ENCODE measurements at places on chromosomes 7 and 10.
A peak's percentile ranks its signal among the peaks of the same experiment; 100 is the strongest.

DNA sequence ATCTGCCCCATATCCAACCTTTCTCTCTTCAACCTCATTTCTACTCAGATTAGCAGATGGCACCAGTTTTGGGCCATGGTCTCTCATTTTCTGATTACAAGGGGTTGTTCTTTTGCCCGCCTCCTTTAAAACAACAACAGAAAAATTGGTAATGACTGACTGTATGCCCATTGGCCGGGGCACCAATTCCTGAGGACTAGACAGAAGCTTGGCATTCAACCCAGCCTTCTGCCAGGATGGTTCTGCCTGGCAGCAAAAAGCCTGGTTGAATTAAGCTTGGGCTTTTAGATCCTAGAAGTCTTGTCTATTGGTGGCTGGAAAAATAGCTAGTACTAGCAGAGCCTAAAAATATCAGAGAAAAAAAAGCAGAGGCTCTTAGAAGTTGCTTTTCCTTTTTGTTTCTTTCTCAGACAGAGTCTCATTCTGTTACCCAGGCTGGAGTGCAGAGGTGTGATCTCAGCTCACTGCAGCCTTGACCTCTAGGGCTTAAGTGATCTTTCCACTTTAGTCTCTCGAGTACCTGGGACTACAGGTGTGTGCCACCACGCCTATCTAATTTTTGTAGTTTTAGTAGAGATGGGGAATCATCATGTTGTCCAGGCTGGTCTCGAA, 402.6 kb downstream of the AUTS2 start:
- no peak for DNase-seq

DNA sequence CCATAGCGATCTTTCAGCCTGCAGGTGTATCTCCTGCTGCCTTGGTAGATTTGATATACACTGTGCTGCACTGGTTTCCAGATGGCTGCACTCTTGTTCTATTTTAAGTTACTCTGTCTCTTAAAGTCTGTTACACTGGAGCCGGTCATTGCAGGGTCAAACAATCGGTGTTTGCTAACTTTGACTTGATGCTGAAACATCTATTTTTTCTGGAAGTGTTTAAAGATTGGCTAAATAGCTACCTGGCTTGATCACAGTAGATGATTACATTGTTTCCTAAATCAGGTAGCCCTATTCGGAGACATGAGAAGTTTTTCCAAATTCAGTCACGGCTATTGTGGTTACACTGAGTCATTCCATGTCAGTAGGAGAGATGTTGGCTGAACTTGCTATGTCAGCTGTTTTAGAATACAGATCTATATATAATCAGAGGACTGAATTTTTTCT, 574.8 kb downstream of the ETV1 start:
- no peak for DNase-seq

DNA sequence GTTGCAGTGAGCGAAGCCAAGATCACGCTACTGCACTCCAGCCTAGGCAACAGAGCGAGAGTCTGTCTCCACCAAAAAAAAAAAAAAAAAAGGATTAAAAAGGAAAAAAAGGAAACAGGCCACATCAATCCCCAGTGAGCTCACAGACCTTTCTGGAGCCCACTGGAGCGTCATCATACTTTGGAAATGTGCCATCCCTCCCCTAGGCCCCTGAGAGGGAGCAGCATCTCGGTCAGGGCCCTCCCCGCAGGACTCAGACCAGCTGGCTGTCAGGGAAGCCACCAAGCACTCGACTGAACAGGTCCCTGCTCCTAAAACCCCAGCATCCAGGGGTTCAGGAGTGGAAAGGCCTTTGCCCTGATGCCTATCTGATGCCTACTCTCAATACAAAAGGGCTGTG, 97.9 kb upstream of the SH2B2 start:
- DNase-seq: no peak

DNA sequence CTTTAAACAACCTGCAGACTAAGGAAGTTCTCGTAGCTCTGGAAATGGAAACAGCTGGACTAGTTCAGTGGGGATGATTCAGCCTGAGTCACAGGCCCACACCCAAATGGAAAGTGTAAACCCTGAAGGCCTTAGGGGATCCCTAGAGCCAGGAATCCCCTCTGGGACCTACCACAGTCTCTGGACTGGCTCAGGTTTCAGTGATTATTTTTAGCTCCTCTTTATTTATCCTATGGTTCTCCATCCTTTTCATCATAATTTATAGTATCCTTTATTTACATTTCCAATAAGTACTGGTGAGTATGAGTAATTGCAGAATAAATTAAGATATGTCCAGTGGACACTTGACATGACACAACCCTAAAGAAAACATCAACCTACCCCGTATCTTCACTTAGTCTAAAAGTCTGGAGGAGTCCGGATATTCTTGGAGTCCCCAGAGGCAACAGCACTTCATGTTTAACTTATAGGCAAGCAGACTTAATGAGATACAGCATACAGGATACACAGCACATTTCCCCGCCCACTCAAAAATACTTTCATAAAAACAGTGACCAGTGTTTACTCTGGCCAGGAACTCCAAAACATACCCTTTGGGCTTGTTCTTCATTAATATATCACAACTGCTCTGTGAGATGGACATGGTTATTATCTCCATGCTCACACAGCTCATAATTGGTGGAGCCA, 28.4 kb upstream of the SEMA3E start:
- no peak for DNase-seq

DNA sequence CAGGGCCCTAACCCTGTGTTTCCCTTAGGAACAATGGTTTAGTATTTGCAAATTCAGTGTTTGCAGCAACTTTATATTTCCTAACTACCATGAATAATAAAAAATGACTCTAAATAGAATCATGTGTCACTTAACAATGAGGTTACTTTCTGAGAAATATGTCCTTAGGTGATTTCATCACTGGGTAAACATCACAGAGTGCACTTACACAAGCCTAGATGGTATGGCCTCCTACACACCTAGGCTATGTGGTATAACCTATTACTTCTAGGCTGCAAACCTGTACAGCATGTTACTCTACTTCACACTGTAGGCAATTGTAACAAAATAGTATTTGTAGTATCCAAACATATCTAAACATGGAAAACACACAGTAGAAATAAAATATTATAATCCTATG, 1174.6 kb upstream of the LRRTM3 start:
- no peak for DNase-seq

DNA sequence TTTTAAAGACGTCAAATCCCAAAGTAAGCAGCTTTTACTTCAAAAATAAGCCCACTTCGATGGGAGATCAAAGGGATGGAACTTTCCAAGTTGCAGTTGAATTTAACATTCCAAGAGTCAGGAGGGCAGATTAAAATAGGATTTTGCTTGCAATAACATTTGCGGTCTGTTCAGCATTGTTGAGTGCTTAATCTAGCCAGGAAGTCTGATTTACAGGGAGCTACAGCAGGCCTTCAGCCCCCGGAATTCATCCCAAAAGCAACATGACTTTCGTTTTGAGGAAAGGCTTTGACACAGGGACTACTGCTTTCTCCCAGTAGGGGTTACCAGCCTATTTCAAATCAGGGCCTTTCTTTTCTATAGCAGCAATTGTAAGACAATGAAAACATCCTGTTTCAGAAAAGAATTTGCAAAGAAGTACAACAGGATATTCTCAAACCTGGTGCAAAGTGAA, 279.6 kb upstream of the PITRM1 start:
- no peak for DNase-seq

- no peak for DNase-seq
These were observed 400.6 kb upstream of the IGFBP3 start for GRCh38 chr7:46321556-46322205.

GRCh38 chr7:130489140-130489983, 2.5 kb upstream of the MEST start:
- peak; percentile 15 for DNase-seq

DNA sequence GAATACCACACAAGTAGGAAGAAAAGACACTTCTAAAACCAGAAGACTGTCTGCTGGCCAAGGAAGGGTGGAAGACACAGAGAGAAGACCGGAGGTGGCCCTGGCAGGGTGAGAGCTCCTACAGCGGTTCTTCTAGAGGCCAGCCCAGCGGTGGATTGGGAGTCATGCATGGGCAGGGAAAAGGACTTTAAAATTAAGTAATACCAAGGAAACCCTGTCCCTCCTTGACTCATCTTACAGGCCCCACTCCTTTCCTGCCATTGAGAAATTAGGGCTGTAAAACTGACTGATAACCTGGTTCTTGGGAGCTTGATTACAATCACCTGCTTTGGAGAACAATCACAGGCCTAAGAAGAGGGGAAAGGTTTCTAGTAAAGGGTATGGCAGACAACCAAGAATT, 16.1 kb downstream of the CALML3 start:
- DNase-seq: no peak

- DNase-seq: peak; percentile 86
These were observed 49.9 kb upstream of the SH2B2 start for GRCh38 chr7:102236592-102237287.

- no peak for DNase-seq
These were observed 51.8 kb upstream of the SUN1 start for GRCh38 chr7:780516-780915.

- no peak for DNase-seq
These were observed 23.8 kb upstream of the IFIT2 start for GRCh38 chr10:89278034-89278535.

DNA sequence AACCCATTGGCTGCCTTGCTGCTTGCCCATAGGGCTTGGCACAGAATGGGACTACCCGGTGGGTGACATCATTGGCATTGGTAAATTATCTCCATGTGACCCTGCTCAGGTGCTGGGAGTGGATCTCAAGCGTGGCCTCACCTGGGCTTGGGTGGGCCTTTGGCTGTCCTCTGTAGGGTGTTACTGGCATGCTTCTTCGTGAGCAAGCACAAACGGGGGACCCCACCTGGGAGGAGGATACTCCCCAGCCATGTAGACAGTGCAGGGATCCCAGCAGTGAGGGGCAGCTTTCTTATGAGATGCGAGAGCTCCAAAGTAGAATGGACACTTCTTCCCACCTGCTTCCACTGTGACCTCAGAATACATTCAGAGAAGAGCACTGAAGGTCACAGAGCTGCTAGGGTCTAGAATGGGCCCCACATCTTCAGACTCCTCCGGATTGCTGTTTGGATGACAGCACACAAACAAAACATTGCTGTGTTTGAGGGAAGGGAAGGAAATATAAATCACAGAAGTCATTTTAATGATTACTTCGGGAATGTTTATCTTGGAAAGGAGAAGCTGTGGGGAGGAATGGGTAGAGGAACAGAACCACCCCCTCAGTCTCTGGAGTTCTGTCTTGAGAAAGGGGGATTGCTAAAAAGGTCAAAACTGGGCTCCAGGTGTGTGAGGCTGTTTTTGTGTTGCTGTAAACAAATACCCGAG, 75.9 kb downstream of the SH2D4B start:
- no peak for DNase-seq

DNA sequence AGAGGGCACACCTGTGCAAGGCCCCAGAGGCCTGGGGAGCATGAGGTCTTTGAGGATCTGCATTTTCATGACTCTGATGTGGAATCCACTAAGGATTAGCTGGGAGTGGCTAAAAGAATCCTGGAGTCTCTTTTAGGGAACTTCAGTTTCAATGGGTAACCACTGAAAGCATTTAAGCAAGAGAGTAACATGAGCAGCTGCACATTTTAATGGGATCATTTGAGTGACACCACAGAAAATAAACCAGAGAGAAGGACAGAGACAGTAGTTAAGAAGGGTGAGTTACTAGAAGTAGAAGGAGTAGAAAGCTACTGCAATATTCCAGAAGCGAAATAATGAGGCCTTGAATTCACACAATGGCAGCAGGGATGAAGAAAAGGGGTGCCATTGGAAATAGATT, 5.2 kb downstream of the GOT1 start:
- no peak for DNase-seq

- no peak for DNase-seq
These were observed 8.4 kb downstream of the SORBS1 start for GRCh38 chr10:95552679-95553342.

- DNase-seq: no peak
These were observed 77.3 kb downstream of the LRRN3 start for GRCh38 chr7:111168182-111168581.

GRCh38 chr7:131480384-131481315, 75.8 kb downstream of the PODXL start:
- no peak for DNase-seq

GRCh38 chr7:141649865-141650634, 51.9 kb downstream of the DENND11 start:
- peak; percentile 68 for DNase-seq

GRCh38 chr7:96636342-96636860, 73.2 kb downstream of the SEM1 start:
- no peak for DNase-seq

DNA sequence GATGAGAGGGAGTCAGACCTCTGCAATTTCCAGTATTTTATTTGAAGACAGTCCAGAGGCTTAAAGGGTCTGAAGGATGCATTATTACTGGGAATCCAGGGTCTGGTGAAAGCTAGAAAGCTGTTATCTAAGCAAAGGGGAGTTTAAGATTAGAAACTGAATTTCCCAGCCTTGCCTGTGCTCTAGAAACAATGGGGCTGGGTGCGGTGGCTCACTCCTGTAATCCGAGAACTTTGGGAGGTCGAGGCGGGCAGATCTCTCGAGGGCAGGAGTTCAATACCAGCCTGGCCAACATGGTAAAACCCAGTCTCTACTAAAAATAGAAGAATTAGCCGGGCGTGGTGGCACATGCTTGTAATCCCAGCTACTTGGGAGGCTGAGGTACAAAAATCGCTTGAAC, 71.5 kb upstream of the ANLN start:
- DNase-seq: no peak

- DNase-seq: no peak
These were observed 178.8 kb downstream of the PTPN20 start for GRCh38 chr10:47090042-47090441.

- no peak for DNase-seq
These were observed 360.5 kb downstream of the FGFR2 start for GRCh38 chr10:121237718-121238117.

DNA sequence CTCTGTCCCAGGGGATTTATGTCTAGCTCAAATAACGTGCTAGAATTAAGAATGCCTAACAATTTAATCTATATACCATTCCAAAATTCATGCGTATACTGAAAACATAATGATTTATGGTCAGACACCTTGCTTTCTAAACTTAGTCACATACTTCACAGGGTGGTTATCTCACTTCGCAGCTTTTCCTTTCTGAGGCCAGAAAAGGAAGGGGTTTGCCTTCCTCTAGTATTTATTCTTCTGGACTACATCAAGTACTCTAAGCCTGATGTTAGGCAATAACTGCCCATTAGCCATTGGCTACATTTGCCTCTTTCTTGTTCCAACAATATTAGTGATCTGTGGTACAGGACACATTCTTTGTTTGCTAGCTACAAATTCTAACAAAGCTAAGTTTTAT, 72.6 kb upstream of the FHIP2A start:
- DNase-seq: no peak

DNA sequence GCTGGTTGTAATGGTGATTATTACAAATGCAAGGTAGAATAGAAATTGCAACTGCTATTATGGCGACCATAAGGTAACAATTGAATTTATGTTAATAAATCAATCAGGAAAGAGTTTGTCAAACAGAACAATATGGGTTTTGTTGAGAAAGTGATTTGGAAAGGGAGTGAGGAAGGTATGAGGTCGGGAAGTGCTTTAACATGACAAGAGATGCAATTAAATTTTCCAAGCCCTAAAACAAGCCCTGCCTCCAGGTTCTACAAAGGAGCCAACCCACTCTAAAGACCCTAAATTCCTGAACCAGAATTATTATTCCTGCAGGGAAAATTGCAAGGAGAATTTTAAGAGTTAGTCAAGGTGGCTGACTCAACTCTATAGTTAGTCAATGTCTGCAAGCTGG, 363.7 kb downstream of the BMPER start:
- DNase-seq: no peak

GRCh38 chr7:145718129-145718528, 398.5 kb upstream of the CNTNAP2 start:
- DNase-seq: no peak

- DNase-seq: peak; percentile 71
These were observed 47.9 kb downstream of the MKI67 start for GRCh38 chr10:128078136-128078969.

GRCh38 chr10:17427666-17428350, 26.6 kb downstream of the ST8SIA6 start:
- no peak for DNase-seq
